ENCODE measurements at places on chromosomes 1 and 21.

DNA sequence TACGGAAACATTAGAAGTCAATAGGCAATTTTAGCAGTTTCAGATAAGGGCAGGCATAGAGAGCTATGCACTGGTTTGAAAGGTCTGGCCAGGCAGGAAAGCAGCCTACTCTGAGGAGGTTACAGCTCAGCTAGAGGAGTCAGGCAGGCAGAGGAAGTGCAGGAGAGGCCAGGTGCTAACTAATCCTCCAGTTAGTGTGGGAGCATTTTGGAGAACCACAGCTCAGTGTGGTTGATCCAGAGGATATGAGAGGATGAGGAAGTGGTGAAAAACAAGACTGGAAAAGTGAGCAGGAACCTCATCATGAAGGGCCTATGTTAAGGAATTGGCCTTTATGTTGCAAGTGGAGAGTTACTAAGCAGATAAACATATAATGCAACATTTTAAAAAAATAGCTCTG is 282.4 kb upstream of the SGIP1 start:
- no peak for DNase-seq

- DNase-seq: no peak
These were observed 329.9 kb upstream of the GREM2 start for GRCh38 chr1:240941701-240942370.

GRCh38 chr21:32207406-32207716 is 71.5 kb downstream of the MIS18A start:
- no peak for DNase-seq

DNA sequence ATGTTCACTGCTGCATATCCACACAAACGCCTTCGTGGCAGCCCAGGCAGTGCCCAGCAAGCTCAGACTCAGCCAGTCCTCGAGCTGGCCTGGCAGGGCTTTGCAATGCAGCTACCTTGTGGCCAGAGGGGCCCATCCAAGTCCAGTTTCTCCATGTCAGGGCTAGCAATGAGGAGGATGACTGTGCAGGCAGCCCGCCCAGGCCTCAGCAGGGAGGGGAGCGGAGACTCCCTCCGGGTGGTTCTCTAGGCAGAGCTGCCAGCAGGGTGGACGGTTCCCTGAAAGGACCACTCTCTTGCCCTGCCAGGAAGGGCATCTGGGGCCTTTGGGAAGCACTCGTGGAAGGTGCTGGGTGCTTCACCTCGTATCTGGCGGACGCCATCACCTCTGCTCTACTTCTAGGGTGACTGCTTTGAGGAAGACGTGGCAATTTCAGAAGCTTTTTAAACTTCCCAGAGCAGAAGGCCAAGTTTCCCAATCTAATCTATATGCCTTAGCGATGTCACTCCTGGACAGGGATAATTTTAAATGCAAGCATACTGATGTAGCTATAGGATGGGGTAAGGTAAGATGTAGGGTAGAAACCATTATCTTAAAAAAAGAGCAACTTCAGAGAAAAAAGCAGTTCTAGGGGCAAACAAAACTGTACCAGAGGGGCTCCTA is 56.2 kb downstream of the RUNX1 start:
- no peak for DNase-seq

- DNase-seq: no peak
These were observed 50.1 kb downstream of the ZNF281 start for GRCh38 chr1:200359610-200360163.

- no peak for DNase-seq
These were observed 3.7 kb upstream of the FOXO6 start for GRCh38 chr1:41357451-41358101.

GRCh38 chr1:55632058-55632457 is 416.9 kb upstream of the USP24 start:
- no peak for DNase-seq

GRCh38 chr1:86447198-86447790 is 21.4 kb upstream of the CLCA1 start:
- DNase-seq: no peak

All from stimulated activated CD4-positive, alpha-beta T cell treated with anti-CD3 and anti-CD28 coated beads, Interleukin-1b, Interleukin-23, amount 100 ng/mL, for 4 hours (primary cell).